NT2/D1 (cell line): ENCODE measurements at places on chromosomes 7 and 10.

DNA sequence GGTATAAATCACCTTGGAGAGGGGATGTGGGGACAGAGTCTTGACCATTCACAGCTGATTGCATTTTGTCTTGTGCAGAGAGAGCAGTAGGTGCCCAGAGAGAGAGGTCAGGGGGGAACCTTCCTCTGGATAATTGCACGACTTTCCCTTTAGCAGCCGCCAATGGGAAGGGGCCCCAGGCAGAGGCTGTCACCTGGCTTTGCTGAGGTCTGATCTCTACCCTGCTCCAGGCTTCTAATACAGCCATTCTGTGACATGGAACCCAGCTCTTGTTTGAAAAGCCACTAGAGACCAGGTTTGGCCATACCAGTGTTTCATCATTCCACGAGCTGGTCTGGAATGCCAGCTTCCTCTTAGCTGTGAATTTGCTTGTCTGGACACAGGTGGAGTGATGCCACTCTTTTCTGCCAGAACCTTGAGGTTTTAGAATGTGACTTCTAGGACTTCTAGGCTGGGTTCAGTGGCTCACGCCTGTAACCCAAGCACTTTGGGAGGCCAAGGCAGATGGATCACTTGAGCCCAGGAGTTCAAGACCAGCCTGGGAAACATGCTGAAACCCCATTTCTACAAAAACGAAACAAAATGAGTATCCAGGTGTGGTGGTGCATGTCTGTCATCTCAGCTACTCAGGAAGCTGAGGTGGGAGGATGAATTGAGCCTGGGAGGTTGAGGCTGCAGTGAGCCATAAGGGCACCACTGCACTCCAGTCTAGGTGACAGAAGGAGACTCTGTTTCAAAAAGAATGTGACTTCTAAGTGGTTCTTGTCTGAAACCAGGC lies 159.9 kb downstream of the CAMK1D start:
- DNase-seq, result no peak

- DNase-seq, result no peak
Measured at GRCh38 chr10:79593377-79593776, 17.4 kb upstream of the SFTPA1 start.

DNA sequence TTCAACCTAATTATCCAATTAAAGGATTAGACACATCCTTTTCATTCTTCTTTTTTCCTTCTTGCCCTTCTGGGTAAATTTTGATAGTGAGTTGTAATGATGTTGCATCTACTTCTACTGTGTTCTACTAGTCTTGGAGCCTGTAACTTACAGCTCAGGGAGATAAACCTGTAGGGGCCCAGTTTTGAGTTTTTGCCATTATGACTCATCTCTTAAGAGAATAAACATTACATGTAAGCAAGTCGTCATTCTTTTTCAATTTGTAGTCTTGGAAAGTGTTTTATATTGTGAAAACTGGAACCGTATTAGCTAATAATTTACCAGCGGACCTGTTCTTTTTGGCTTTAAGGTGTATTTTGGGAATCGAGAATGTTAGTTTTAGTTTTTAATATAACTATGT lies 89.7 kb upstream of the RPA3 start:
- no peak for DNase-seq

- DNase-seq, result no peak
Measured at GRCh38 chr7:111140091-111140865, 49.4 kb downstream of the LRRN3 start.

DNA sequence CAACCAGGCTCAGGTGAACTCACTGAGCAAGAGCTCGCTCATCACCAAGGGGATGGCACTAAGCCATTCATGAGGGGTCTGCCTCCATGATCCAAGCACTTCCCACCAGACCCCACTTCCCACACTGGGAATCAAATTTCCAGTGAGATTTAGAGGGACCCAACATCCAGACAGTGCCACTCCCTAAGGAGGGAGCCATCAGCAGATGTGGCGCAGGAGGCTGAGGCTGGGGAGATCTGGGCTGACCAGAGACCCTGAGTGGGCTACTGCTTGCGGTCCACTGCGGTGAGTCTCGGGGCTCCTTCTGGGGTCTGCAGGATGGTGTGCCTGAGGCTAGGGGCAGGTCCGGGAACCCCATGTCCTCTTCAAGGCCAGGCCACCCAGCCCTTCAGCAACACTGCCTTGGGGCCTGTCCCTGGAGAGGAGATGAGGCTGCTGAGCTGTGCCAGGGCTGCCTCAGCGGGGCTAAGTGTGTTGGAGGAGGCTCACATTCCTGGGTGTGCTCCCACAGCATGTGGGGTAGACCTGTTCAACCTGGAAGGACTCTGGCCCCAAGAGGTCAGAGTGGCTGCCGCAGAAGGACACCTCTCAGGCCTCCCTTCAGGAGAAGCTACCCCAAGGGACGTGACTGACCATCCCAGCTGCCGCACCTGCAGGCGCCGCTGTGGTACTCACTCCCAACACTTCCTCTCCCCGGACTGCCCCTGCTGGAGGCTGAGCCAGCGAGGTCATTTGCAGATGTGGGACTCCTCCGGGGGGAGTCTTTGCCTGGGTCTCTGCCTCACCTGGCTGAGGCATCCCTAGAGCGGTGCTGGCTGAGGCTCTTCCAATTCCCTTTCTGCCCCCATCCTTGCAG lies 22.3 kb upstream of the PCBD1 start:
- no peak for DNase-seq

DNA sequence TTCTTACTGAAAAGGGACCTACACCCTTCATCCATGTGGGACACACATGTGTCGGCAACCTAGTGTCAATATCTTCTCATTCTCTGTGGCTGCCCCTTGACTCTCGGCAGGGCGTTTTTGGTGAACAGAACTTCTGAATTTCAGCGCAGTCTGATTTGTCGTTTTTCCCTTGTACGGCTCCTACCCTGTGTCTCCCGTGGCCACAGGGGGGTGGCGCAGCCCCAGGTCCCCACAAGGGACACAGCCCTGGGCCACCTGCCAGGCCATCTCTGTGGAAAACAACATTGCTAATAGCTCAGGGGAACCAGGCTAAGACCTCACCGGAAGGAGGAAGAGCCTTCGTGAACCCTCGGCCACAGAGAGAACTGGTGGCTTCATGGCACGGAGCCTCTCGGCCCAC lies 53.1 kb upstream of the NKX6-2 start:
- DNase-seq, result no peak

GRCh38 chr7:101518336-101518735 lies 110.8 kb downstream of the MYL10 start:
- DNase-seq, result no peak

- no peak for DNase-seq
Measured at GRCh38 chr7:35007768-35008167, 29.5 kb downstream of the DPY19L1 start.
